ENCODE measurements at places on chromosomes 11 and 22.

GRCh38 chr11:64136765-64137441 lies 29.0 kb downstream of the MACROD1 start:
- DNase-seq = no peak

DNA sequence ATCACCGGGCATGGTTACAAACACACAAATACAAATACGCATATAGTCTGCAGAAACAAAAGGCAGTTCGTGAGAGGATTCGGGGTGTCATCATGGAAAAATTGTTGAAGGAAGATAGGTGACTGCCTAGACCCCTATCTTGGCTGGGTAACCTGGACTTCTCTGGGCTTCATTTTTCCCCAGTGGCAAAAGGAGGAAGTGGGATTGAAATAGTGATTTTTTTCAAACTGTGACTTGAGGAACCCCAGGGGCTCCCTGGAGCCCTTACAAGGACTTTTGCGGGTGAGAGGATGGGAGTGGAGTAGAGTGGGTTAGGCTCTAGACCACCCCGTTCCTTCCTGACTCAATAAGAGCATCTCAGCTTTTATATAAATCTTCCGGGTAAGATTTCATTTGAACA lies 1.0 kb upstream of the ELF5 start:
- no peak for DNase-seq

DNA sequence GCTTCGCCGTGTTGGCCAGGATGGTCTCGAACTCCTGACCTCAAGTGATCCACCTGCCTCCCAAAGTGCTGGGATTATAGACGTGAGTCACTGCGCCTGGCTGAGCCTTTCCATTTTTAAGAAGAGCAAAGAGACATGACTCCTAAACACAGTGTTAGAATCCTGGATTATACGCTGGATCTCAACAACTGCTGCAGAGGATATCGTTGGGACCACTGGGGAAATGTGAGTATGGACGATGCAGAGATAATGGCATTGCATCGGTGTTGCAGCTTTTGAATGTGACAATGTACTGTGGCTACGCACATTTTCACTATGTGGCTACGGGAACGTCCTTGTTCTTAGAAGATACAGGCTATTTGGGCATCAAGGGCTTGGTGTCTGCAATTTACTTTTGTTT lies 6.2 kb downstream of the MRGPRF start:
- no peak for DNase-seq

GRCh38 chr11:63227521-63228107 lies 15.8 kb downstream of the SLC22A25 start:
- DNase-seq = no peak

DNA sequence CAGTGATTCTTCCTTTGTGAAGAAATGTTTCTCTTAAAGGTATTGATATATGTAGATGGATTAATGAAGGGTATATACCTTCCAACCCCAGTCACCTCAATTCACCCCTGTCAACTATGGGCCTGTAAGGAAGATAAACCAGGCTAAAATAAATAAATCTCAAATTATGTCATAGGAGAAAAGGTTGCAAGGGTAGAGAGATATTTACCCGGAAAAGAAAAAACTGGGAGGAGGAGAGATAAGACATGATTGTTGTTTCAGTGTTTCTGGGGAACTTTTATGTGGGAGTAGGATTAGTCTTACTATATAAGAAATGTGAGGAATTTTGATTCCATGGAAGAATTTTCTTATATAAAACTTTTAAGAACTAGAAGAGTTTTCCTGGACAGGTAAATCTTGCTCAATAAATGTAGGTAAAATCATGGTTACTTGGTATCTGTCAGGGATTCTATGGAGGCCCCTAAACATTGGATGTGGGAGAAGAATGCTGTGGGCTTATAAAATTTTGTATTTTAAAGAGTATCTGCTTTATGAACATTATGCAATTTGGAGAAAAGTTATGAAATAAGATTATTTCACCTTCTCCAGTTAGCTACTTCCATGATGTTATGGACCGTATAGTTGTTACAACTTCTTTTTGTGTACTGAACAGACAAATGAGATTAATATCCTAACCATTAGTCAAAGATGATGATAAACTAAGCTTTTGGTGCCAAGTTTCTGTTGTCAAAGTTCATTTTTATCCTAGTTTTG lies 6.4 kb downstream of the YAP1 start:
- DNase-seq = no peak

DNA sequence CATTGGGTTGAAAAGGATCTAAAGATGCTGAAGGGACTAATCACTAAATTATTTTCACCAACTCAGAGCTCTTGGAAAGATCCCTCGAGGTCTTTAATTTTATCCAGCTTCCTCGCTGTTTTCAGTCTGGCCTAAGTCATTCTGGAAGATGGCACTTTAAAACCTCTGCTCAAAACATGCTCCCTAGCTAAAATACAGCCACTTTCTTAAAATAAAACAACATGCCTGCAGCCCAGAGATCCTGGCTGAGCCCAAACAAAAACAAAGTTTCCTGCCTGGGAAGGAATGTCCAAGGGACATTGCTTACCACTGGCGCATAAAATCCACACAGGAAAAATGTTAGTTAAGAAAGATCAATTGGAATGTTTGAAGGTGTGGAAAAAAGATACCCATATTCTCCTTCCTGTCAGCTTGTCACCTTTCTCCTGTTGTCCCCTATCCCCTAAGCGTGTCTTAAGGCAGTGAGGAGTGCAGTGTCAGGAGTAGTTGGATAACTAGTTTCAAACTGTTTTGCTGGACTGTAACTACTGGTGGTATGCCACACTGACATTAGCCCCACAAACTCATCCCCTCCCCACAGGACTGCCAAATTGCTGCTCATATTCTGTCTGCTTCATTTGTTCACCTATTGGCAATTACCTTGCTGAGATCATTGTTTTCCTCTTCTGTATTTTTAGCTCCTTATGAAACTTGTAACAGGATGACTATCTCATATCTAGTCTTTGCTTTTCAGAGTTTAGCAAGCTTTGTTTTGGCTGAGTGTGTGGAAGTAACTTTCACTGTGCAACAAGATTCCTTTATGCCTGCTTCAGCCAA lies 108.3 kb upstream of the SESN3 start:
- no peak for DNase-seq

DNA sequence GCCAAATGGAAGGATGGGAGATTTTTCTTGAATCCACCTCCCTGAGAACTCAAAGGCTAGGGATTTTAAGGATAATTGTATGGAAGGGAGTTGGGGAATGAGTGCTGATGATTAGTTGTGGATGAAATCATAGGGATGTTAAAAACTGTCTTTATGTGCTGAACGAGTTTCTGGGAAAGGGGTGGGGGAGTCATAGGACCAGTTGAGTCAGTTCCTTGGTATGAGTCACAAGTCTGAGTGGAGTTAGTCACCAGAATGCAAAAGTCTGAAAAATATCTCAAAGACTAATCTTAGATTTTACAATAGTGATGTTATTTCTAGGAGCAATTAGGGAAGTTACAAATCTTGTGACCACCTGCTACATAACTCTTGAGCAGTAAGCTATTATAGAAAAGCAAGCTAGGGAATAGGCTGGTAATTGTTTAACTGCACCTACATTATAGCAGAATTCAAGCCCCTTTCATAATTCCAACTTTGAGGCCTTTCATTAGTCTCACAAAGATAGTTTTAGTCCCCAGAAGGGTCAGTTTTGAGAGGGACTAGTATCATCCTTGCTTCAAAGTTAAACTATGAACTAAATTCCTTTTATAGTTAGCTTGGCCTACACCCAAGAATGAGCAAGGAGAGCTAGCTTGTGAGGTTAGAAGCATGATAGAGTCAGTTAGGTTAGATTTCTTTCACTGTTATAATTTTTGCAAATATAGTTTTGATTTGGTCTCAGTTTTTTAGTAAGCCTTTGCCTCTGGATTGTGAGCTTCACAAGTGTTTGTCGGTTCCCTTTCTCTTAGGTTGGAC lies 668.0 kb downstream of the ETS1 start:
- no peak for DNase-seq

- no peak for DNase-seq
These were observed 715.9 kb upstream of the API5 start for GRCh38 chr11:42595876-42596275.

DNA sequence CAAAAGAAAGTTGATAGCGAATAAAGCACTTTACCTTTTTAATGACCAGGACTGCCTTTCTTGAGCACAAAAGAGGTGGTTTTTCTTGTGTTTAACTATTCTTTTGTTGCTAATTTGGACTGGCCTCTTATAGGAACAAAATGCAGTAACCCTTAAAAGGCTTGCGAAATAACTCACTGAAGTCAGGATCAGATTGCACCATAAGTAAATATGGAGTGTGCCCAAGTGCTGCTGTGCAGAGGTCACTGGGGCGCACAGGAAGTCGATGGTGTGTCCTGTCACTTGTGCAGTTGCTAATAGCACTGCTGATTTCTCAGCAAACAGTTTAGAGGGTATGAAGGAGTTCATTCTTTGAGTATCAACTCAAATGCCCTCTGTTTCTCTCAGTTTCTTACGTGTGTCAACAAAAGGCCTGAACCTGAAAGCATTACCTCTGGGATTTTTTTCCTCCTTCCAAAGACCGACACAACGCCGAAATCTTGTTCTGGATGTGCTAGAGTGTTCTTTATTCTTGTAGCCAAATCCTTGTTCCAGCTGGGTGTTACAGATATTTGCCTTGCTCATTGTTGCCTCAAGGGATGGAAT lies 71.3 kb downstream of the ATXN10 start:
- DNase-seq = peak; percentile 59

DNA sequence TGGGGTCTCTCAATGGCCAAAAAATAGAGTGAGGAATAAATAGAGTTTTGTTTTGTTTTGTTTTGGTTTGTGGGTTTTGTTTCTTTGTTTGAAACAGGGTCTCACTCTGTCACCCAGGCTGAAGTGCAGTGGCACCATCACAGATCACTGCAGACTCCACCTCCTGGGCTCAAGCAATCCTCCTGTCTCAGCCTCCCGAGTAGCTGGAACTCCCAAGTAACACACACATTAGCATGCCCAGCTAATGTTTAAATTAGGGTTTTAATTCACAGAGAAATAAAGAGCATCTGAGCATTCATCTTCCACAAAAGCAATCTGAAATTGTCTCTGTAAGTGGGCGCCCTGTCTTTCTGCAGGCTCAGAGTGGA lies 9.2 kb upstream of the IFITM3 start:
- no peak for DNase-seq

GRCh38 chr22:32249231-32249630 lies 5.9 kb downstream of the SLC5A4 start:
- DNase-seq = no peak

DNA sequence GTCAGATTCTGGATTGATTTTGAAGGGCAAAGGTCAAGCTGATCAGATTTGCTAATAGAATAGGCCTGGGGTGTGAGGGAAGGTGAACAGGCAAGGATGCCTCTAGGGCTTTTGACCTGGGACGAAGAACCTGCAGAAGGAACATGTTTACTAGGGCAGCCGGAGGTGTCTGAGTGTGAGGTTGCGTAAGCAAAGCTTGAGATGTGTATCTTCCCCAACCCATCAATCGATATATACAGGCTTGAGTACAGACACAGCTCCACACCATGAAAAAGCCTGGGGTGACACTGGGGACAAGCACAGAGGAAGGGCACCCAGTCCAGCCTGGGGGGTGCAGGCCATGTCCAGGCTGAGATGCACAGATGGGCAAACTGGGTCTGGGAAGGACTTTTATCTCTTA lies 1.1 kb downstream of the LHFPL7 start:
- DNase-seq = no peak

- DNase-seq = no peak
These were observed 125.7 kb downstream of the PARVA start for GRCh38 chr11:12503039-12503484.

GRCh38 chr22:48717076-48717810 lies 1110.4 kb downstream of the BRD1 start:
- DNase-seq = no peak

GRCh38 chr11:120543521-120544215 lies 32.1 kb downstream of the GRIK4 start:
- DNase-seq = no peak

- no peak for DNase-seq
These were observed 12.1 kb upstream of the FCHSD2 start for GRCh38 chr11:73154178-73154577.

- DNase-seq = peak; percentile 30
These were observed at the start of gene PLAAT3 for GRCh38 chr11:63614136-63614671. TSS of gene PLAAT3 (minus strand) at chr11:63614433. CDS start at chr11:63614014, 419 bp downstream.

- DNase-seq = no peak
These were observed 24.5 kb downstream of the ASCC2 start for GRCh38 chr22:29813563-29813962.

- peak; percentile 10 for DNase-seq
These were observed 65.6 kb upstream of the E2F8 start for GRCh38 chr11:19306179-19306944.

- peak; percentile 47 for DNase-seq
These were observed 396 bp downstream of the OSBP start for GRCh38 chr11:59615120-59615636.

GRCh38 chr11:12768726-12769673 lies 94.8 kb downstream of the TEAD1 start:
- no peak for DNase-seq

GRCh38 chr11:8033305-8034105 lies 46.4 kb downstream of the EIF3F start:
- DNase-seq = peak; percentile 40

- DNase-seq = peak; percentile 79
These were observed 48.5 kb downstream of the GGTLC2 start for GRCh38 chr22:22692707-22693530.

DNA sequence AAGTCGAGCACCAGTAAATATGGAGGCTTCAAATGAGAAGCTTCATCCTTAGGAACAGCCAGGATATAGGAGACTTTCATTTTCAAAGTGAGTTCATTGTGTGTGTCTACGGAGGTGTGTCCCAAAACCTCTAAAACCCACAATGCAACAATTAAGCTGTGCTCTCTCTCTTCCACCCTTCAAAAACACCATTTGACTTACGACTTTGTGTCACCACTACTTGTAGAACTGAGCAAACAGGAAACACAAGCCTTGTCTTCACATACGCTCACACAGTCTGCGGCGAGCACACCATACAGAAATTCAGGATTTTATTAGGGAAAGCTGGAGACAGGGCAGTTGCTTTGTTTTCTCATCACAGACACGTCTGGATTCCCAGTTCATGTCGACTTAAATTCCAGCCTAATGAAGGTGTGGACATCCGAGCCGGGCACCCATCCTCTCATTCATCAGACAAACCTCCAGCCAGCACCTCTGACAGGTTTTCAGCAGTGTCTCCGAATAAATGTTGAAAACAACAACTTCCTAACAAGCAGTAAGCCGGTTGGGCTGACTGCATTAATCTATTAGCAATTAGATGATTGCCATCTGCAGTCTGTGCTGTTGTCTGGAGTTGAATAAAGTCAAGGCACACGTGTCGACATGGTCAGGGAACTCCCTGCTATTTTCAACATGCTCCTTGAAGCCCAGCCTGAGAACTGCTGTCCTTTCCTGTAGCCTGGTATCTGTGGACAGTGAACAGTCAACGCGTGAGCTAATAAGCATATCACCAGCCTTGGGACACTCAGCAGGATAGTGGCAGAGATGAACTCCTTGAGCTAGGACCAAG lies 1411.1 kb downstream of the BRD1 start:
- no peak for DNase-seq

- no peak for DNase-seq
These were observed 20.5 kb upstream of the PARVB start for GRCh38 chr22:44003405-44004103.
